ENCODE measurements at places on chromosomes 7 and 10.

DNA sequence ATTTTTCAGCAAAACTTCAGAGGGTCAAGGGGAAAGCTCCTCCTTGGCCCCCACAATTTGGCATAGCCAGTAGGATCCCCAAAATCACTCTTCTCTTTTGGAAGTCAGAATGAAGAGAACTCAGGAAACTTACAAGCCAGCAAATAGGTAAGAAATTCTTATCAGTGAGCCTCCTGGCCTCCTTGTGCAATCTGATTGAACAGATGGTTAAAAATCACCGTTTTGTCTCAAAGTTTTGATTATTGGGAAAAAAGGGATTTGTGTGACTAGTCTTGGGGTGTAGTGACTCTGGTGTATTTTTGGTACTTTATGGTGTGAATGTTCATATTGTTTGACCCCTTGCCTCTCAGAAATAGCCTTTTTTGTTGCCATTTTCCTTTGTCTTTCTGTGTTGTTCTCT is 56.2 kb downstream of the HTR7 start:
- no peak for DNase-seq

GRCh38 chr10:44834131-44834530 is 77.0 kb upstream of the TMEM72 start:
- no peak for DNase-seq

- no peak for DNase-seq
Measured at GRCh38 chr10:48501787-48502771, 102.8 kb downstream of the ARHGAP22 start.

GRCh38 chr7:23371654-23372053 is 72.5 kb downstream of the MALSU1 start:
- DNase-seq, result no peak

Measured in stimulated activated CD8-positive, alpha-beta memory T cell treated with anti-CD3 and anti-CD28 coated beads, Interleukin-4, amount 100 ng/mL, for 4 hours (primary cell).